Activated CD4-positive, alpha-beta T cell treated with anti-CD3 and anti-CD28 coated beads for 48 hours (primary cell): ENCODE measurements at places on chromosomes 3 and 15.

- DNase-seq = peak; percentile 87
These were observed at the start of gene ZMYND10 for GRCh38 chr3:50345586-50346234. TSS of gene ZMYND10 (minus strand) at chr3:50345732. CDS start at chr3:50345579, 153 bp downstream.

DNA sequence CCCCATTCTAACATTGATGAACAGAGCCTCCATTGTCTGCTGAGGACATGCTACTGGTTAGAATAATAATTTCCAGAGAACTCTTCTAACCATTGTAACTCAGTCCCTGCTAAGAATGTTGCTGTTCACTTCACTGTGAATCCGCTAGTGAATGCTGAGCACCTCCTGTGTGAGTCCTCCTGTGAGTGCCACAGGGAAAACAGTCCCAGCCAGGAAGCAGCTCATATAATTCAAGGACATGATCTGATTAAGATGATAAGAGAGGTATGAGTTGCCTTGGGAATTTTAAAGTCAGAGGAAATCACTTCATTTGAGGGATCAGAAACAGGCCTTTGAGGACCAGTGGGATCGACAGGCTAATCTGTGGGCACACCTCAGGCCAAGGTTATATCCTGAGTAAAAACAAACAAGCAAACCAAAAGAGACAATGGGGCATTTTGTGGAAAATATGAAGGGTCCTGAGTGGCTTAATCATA, 33.9 kb upstream of the GPR160 start:
- DNase-seq = no peak

GRCh38 chr3:139519998-139520737, 19.4 kb downstream of the RBP1 start:
- DNase-seq = peak; percentile 57

GRCh38 chr3:87901141-87901540, 157.7 kb downstream of the CGGBP1 start:
- DNase-seq = no peak

DNA sequence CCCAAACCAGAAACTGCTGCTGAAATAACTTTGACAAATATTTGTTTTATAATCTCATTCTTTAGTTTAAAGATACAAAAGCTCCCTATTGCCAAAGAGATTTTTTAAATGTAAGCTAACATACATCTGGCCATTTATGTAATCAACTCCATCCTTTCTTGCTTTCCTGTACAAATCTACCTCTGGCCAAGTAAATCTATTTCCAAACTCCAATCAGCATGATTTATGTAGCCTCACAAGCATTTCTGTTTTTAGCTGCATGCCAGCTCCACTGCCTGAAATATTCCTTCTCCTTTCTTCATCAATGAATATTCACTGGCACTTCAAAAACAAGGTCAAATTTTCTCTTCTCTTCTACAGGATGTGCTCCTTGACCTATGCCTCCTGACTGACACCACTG, 80.0 kb downstream of the SHOX2 start:
- DNase-seq = no peak

- no peak for DNase-seq
These were observed 516.1 kb upstream of the NAALADL2 start for GRCh38 chr3:174342941-174343501.
